ENCODE measurements at places on chromosomes 6 and 20.

GRCh38 chr6:5994999-5995657 lies 11.6 kb downstream of the NRN1 start:
- no peak for DNase-seq

- no peak for DNase-seq
Measured at GRCh38 chr6:7749478-7749877, 23.6 kb downstream of the BMP6 start.

- DNase-seq, result no peak
Measured at GRCh38 chr20:20482453-20482852, 114.5 kb downstream of the INSM1 start.

- DNase-seq, result no peak
Measured at GRCh38 chr6:27986928-27987725, 30.1 kb downstream of the OR2B6 start.

GRCh38 chr6:104887350-104887749 lies 27.6 kb upstream of the HACE1 start:
- DNase-seq, result no peak

- no peak for DNase-seq
Measured at GRCh38 chr20:50325215-50325614, 134.6 kb downstream of the CEBPB start.

GRCh38 chr20:57244627-57245214 lies 21.7 kb downstream of the BMP7 start:
- no peak for DNase-seq

- no peak for DNase-seq
Measured at GRCh38 chr6:15915508-15916178, 213.2 kb upstream of the MYLIP start.

GRCh38 chr6:146679386-146679785 lies 80.6 kb downstream of the ADGB start:
- no peak for DNase-seq

DNA sequence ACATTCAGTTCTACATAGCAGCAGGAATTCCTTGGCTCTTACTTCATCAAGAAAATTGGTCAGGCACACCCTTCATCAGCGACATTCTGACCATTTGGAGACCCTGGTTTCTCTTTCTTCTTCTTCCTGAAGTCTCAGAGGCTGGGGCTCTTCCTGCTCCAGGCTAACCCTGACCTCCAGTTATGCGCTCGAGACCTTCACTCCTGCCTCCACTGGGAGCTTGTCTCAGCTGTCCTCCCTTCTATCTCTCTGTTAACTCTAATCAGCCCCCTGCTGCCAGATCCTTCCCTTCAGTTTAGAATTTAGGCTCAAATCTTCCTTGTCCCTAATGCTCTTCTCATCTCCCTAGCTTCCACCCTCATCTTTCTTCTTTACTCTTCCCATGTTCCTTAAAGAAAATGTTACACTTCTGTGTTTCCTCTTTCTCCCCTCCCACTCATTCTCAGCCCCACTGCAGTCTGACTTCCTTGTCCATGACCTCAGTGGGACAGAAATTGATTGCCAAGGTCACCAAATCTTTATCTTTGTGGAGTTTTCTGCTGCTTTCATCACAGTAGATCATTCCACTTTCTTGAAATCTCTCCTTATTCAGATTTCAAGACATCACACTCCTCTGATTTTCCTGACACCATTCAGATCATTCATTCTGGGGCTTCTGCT lies 8.4 kb upstream of the HLA-DOA start:
- DNase-seq, result no peak

DNA sequence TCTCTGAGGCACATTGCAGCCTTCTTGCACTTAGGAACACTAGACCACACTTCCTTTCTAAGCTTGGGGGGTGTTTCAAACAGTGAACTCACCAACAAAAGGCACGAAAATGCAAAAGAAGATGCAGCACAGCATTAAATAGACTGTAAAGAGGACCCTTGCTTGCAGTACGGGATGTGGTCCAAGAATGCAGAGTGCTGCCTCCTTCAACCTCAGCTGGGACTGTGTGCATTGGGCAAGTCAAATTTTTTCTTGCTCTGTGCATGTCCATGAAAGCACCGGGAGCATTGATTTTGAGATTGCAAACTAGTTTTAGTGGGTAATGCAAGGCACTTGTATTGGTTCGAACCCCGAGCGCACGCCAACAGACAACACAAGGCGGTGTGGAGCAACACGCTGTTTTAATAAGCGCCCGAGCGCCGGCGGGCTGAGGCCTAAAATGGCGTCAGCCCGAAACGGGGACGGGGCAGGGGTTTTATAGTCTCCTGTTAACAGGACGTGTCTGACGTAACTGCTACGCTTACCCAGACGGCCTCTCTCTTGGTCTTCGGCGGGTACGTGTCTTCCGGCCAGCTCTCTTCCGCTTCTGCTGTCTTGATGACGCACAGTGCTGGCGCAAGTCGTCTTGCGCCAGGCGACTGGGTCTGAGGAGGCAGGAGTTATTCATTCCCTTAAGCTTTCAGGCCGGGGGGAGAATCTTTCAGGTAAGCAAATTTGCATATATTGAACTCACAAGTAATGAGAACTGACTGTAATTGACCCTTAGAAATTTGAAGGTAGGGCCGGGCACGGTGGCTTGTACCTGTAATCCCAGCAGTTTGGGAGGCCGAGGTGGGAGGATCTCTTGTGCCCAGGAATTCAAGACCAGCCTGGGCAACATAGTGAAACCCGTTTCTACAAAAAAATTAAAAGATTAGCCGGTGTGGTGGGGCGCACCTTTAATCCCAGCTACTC lies 18.7 kb upstream of the ZFP64 start:
- DNase-seq, result no peak
